ENCODE measurements at places on chromosomes 11 and 22.
A peak's percentile ranks its signal among the peaks of the same experiment; 100 is the strongest.

DNA sequence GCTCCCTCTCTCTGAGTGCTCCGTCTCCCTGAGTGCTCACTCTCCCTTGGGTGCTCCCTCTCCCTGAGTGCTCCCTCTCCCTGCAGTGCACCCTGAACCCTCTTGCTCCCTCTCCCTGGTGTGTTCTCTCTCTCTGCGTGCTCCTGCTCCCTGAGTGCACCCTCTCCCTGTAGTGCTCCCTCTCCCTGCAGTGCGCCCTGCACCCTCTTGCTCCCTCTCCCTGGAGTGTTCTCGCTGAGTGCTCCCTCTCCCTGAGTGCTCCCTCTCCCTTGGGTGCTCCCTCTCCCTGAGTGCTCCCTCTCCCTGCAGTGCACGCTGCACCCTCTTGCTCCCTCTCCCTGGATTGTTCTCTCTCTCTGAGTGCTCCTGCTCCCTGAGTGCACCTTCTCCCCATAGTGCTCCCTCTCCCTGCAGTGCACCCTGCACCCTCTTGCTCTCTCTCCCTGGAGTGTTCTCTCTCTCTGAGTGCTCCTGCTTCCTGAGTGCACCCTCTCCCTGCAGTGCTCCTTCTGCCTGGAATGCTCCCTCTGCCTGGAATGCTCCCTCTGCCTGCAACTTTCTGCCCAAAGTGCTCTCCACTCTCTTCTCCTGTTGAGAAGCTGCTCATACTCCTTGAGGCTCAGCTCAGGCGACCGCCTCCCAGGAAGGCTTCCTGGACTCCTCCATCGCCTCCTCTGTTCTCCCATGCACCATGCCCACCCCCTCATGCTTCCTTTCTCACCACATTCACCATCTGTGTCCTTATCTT, 48.4 kb upstream of the WNT7B start:
- no peak for DNase-seq

GRCh38 chr22:46309526-46310085, 12.9 kb downstream of the GTSE1 start:
- no peak for DNase-seq

DNA sequence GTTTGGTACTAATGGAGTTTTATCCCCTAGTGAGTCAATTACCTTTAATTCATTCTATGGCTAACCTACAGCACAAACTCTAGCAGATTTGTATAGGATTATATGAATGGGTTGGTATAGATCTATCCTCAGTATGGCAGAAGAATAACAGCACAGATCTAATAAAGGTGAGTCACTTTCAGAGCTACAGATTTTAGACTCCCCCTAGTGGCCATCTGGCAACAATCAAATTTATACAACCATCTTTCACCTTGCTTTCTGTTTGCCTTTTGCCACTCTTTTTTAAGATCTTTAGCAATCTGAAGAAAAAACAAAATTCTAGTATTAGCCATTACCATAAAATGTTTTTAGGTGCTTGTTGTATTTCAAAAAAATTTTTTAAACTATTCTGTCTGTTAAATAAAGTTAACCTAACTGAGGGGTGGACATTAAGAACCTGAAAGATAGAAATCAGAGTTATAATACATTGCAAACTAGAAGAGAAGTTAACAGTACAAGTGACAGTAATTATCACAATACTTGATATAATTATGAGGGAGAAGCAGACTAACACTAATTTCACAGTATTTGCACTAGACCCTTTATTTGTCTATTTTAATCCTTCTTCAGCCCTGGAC, 25.8 kb downstream of the DDIAS start:
- peak; percentile 19 for DNase-seq

- no peak for DNase-seq
Observed at GRCh38 chr11:29534836-29535235, 482.0 kb downstream of the KCNA4 start.

- DNase-seq: no peak
Observed at GRCh38 chr11:57368106-57368844, 12.7 kb downstream of the PRG3 start.

DNA sequence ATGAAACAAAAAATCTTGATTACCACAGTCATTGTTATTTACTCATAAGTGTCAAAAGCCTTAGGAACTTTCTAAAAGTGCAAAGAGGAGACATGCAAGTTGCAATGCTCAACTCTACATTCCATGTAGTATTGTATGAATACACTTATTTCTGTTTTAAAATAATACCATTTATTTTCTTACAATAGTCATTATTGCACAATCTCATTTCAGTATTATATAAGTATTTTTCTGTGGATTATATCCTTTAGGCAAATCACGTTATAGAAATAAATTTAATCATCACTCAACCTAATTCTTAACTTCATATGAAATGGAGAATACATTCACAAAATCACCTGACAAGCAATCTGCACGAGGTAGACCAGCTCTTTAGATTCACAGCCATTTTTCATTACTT, 98.8 kb downstream of the ARHGAP32 start:
- no peak for DNase-seq

- no peak for DNase-seq
Observed at GRCh38 chr11:75793966-75794365, 21.0 kb upstream of the UVRAG start.

- no peak for DNase-seq
Observed at GRCh38 chr22:19679522-19680101, 34.7 kb upstream of the SEPTIN5 start.

DNA sequence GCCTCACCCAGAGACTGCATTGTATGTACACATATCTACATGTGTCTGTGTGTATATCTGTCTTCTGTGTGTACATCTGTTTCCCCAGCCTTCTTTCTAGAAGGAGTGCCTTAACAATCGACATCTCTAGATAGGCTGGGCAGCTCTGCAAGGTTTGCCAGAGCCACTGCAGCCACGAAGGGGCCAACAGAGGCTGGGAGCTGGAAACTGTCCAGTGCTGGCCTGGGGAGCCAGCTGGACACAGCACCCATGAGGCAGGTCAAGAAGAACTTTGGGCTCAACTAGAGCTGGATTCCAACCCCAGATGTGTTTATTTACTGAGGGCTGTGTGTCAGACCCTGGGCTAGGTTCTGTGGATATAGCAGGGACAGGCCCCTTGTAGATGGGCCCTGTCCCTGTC, 3.3 kb downstream of the SGSM1 start:
- DNase-seq: no peak
